ENCODE measurements at places on chromosomes 5 and 9.

DNA sequence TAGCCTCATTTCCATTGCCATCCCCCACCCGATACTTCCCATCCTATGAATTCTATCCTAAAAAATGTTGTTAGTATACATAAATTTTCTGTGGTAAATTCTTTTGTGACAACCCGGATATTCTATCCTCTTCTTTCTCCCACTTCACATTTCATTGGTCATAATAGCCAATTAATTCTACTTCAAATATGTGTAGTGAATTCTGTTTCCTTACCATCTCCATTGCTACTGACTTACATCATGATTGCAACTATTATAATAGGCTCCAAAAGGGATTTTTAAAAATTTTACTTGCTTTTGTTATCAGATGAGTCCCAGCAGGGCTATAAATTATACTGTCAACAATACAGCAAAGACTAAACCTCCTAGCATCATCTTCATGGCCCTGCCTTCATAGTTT lies 1326.8 kb downstream of the PTPRD start:
- DNase-seq: no peak

- DNase-seq: no peak
Observed at GRCh38 chr5:39919876-39920275, 495.1 kb upstream of the DAB2 start.

DNA sequence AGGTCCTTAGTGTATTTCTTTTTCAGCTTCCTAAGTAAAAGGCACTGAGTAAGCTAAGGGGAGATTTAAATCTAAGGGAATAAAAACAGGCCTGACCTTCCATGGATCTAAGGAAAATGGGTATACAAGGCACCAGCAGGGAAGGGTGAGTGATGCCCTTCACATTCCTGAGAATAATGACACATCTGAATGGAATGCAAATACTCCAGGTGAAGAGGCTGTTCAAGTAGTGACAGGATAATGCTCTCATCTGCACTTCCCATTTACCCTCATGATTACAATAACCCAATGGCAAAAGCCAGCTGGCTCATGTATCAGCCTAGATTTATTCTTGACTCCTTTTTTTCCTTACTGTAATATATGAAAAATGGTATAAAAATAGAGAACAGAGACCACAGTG lies 216.2 kb upstream of the ACTBL2 start:
- DNase-seq: no peak

- no peak for DNase-seq
Observed at GRCh38 chr9:89407070-89407469, 88.8 kb downstream of the SECISBP2 start.

- no peak for DNase-seq
Observed at GRCh38 chr5:7324919-7325318, 71.0 kb upstream of the ADCY2 start.

- no peak for DNase-seq
Observed at GRCh38 chr9:16612627-16613026, 257.8 kb downstream of the BNC2 start.

- peak; percentile 54 for DNase-seq
Observed at GRCh38 chr9:35736201-35736633, 3.8 kb downstream of the CREB3 start.

DNA sequence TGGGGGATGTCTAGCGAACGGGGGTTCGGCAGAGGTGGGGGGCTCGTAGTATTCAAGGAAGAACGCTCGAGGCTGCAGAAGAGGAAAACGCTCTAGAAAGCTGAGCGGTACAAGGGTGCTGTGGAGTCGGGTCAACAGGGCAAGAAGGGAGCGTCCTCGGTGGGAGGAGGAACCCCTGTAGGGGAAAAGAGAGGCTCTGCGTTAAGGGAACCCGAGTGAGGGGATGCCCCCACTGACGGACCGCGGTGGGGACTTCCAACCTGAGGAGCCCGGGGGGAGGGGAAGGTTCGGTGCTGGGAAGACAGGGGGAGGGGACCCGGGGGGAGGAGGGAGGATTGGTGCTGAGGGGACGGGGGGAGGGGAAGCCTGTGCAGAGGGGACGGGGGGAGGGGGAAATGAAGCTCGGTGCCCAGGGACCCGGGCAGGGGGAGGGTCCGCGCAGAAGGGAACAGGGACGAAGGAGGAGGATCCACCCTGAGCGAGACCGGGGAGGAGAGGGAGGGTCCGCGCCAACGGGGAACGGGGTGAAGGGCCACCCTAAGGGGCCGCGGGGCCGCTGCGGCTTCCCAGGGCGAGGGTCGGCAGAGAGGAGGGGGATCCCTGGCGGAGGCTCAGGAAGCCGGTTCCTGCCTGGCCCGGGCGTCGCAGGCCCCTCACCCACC lies 621 bp downstream of the NR6A1 start:
- peak; percentile 23 for DNase-seq

DNA sequence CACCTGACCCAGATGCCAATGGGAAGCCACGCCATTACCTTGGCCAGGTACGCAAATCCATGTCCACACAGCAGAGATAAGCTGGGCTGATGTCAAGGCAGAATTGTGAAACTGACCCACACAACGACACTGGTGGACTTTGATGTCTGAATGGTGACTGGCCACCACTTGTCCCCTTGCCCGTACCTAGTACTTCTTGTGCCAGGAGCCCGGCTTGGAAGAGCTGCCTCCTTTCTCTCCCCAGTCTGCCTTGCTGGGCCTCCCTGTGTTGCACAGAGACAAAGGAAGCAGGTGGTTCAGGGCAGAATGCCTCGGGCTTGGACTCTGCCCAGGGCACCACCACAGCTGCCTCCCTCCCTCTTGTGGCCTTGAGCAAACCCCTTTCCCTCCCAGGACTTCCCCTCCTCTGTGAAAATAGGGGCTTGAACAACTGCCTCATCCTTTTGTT lies 23.3 kb downstream of the PTGES2 start:
- DNase-seq: no peak

- no peak for DNase-seq
Observed at GRCh38 chr5:168853972-168854371, 274.8 kb upstream of the PANK3 start.

GRCh38 chr5:54988218-54988617 lies 2.8 kb upstream of the ESM1 start:
- no peak for DNase-seq

- DNase-seq: no peak
Observed at GRCh38 chr9:97307500-97308163, at the start of gene CCDC180. CCDC180 (plus strand) TSS chr9:97307659; CDS start chr9:97308064, 405 bp downstream.

GRCh38 chr9:128712451-128713410 lies 10.4 kb downstream of the PKN3 start:
- DNase-seq: no peak

GRCh38 chr5:135567661-135568060 lies 11.1 kb downstream of the CXCL14 start:
- DNase-seq: no peak

- no peak for DNase-seq
Observed at GRCh38 chr9:6049798-6050197, 34.4 kb upstream of the RANBP6 start.

DNA sequence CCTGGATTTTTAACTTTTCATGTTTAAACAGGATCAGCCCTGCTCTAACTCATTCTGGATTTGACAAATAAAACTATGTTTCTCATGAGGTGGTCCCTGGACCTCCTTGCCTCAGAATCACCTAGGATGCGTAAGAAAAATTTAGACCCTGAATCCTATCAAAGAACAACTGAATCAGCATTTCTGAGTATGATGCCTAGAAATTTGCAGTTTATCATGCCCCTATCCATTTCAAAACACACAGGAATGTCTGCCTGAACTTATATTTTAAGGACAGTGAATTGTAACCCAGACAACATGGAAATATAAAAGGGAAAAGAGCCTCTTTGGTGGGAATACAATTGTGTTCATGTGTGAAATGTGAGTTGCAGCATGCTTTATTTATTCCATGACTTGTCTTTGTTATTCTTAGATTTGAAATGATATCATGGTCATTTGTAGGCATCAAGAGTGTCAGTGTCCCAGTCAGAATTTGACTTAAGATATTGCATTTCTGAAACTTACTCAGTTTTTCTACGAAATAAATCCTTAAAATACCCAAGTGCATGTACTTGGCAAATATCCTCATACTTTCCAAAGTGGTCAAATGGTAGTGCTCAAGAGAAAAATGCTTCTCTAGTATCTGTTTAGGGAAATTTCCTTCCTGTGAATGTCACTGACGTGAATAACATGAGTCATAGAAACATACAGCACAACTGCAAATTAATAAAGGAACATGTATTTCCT lies 144.3 kb downstream of the GIN1 start:
- no peak for DNase-seq

DNA sequence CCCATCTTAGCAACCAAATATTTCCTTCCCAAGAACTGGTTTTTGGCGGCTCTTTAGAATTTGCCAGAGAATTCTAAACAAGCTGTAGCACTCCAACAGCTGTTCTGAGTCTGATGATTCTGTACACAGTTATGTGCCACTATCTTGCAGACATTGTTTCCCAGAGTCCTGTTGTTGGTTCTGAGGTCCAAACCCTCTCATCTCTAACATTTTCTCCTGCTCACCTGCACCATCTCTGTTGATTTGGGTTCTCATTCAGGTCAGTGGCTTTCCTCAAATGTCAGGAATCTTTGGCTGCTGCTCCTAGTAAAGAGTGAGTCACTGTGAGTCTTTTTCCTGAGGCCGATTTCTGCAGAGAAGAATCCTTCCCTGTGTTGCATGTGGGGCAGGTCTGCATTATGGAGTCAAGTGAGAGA lies 50.0 kb downstream of the CAMSAP1 start:
- DNase-seq: no peak

DNA sequence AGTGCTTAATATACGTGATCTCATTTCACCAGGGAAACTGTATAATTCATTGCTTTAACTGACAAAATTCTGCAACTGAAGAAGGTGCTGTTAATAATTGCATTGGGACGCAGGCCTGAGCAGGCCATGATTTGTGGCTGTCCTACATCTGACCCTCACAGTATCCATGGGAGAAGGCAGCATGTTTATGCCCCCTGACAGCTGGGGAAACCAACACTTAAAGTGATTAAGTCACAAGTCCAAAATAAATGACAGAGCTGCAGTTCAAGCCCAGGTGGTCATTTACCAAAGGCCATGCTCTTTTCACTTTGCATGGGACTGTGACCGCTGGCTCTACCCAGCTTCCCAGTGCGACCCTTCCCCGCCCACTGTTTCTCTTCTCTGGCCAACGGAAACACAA lies 30.5 kb upstream of the KCNMB1 start:
- no peak for DNase-seq

GRCh38 chr9:126694206-126695081 lies 80.7 kb downstream of the LMX1B start:
- DNase-seq: no peak

- DNase-seq: no peak
Observed at GRCh38 chr9:38482918-38483592, 58.8 kb upstream of the IGFBPL1 start.

DNA sequence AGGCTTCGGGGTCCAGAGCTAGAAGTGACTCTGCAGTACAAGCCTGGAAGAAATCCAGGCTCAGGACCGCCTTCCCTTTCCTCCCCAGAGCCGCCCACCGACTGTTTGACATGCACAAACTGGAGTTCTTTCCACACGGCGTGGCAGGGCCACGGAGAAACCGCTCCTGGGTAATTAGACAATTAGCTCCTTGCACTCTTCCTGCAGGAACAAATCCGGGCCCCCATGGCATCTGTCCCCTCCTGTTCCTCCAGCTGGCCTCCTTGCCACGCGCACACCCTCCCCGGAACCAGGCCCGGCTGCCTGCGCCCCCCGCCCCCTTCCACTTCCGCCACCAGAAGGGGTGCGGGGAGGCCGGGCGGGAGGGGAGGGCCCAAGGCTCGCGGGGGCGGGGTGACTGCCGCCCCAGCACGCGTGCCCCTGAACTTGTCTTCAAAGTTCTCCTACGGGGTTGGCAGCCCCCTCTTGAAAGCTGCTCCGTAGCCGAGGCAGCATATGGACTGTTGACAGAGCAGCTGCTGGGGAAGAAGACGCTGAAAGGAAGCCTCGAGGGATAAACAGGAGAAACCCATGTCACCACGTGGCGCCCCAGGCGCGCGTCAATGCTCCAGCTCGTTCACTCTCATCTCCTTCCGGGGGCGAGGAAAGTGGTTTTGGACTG lies 74.3 kb downstream of the SEC61B start:
- DNase-seq: peak; percentile 24

GRCh38 chr5:142078221-142078620 lies 30.4 kb upstream of the NDFIP1 start:
- DNase-seq: no peak

GRCh38 chr5:38576442-38576841 lies 20.0 kb upstream of the LIFR start:
- DNase-seq: no peak

- no peak for DNase-seq
Observed at GRCh38 chr9:14661421-14662059, 31.7 kb downstream of the ZDHHC21 start.

DNA sequence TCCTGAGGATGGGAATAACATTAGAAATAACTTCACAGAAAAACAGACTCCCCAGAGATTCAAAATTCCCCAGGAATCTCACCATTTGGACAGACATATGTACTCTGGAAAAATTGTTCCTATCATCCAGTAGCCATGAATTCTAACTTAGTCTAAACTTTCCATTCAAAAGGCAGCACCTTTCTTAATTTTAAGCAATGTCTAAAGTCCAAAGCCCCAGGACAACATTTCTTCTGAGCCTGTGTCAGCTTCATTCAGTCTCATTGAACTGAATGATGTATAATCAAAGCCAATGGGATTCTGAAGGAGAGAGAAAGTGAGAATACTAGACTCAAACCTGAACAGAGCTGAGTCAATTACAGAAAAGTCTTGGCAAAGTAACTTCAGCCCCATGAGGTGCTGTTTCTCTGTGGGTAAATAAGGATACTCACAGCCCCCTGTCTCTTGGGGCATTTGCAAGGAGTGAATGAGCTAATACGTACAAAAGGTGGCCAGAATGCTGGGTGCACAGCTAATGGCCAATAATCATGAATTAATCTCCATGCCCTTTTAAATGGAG lies 140.6 kb downstream of the SEMA5A start:
- no peak for DNase-seq

- no peak for DNase-seq
Observed at GRCh38 chr9:99375481-99375880, 153.4 kb downstream of the SEC61B start.

DNA sequence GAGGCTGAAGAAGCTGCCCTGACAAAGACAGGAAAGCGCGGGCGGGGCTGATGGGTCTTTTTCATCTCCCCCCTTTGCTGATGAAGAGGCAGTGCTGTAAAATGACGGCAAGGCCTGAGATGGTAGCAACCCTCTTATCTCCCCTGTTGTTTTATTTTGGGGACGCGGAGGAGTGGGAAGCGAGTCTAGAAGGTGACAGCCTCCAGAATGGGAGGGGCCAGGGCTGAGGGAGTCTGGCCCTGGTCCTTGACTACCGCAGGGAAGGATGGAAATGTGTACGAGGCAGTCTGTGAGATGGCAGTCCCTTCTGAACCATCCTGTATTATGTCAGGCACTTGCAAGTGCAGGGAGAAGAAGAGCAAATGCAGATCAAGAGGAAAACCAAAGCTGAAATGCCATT lies 46.1 kb upstream of the TCERG1 start:
- DNase-seq: no peak

GRCh38 chr5:111144352-111144930 lies 52.3 kb downstream of the WDR36 start:
- no peak for DNase-seq

Data from stimulated activated CD4-positive, alpha-beta T cell treated with anti-CD3 and anti-CD28 coated beads, Interleukin-4, amount 100 ng/mL, for 1 hour (primary cell).